ENCODE measurements at places on chromosomes 5 and 9.
A peak's percentile ranks its signal among the peaks of the same experiment; 100 is the strongest.

DNA sequence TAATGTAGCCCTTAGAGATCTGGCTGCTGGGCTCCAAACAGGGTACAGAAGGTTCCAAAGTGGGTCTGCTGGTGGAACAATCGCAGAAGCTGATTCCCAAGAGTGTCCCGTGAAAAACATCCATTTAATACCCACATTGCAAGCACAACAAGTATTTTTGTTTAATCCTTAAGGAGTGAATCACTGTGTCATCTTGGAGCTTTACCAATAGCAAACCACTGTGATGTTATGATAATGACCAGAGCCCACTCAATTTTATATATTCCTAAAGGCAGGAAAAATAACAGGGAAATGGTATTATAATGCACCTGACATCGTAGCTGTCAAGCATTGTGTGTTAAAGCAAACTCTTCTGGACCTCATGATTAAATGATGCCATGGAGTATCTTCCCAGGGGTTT is 291.9 kb downstream of the FBXL7 start:
- no peak for DNase-seq

- DNase-seq: no peak
Observed at GRCh38 chr5:107376546-107377276, 294.0 kb downstream of the EFNA5 start.

- DNase-seq: no peak
Observed at GRCh38 chr5:31328040-31328733, 134.7 kb downstream of the CDH6 start.

GRCh38 chr5:56671571-56671970 is 143.8 kb upstream of the MAP3K1 start:
- no peak for DNase-seq

GRCh38 chr9:111436571-111436970 is 47.6 kb downstream of the ECPAS start:
- DNase-seq: no peak

DNA sequence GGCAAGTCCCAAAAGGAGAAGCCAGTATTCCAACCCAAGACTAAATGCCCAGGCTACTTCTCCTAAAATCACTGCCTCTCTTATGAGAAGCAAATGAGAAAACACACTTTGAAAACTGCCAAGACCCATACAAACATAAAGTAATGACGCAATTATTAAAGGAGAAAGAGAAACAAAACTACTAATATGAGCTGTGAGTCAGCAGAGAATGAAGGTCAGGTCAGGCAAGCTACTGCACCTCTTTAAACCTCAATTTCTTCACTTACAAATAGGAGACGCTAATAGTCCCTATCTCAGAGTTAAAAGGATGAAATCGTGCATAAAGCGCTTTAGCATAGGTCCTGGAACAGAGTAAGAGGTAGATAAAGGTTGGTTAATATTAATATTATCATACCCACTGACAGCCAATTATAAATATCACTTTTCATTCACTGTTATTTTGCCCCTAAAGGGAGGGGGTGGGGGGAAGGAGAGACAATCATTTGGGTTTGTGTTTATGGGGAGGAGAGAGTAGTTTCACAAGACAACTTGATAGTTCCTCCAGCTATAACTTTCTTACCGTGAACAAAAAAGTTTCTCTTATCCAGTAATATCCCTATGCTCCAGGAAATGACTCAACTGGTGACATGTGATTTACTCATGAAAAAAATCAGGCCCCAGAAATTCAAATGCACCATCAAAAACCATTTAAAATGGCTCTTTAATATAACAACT is 3.6 kb downstream of the PSMB7 start:
- no peak for DNase-seq

DNA sequence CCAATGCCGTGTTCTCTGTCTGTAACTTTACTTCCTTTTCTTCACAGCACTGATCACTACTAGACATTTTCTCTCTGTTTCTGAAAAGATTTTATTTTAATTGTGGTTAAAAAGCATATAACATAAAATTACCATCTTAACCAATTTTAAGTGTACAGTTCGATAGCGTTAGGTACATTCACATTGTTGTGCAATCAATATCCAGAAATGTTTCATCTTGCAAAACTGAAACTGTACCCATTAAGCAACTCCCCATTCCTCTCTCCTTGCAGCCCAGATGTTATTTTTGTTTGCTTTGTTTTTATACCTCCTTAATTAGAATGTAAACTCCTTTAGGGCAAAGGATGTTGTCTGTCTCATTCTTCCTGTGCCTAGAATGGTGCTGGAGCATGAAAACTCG is 47.5 kb downstream of the COL27A1 start:
- DNase-seq: no peak

DNA sequence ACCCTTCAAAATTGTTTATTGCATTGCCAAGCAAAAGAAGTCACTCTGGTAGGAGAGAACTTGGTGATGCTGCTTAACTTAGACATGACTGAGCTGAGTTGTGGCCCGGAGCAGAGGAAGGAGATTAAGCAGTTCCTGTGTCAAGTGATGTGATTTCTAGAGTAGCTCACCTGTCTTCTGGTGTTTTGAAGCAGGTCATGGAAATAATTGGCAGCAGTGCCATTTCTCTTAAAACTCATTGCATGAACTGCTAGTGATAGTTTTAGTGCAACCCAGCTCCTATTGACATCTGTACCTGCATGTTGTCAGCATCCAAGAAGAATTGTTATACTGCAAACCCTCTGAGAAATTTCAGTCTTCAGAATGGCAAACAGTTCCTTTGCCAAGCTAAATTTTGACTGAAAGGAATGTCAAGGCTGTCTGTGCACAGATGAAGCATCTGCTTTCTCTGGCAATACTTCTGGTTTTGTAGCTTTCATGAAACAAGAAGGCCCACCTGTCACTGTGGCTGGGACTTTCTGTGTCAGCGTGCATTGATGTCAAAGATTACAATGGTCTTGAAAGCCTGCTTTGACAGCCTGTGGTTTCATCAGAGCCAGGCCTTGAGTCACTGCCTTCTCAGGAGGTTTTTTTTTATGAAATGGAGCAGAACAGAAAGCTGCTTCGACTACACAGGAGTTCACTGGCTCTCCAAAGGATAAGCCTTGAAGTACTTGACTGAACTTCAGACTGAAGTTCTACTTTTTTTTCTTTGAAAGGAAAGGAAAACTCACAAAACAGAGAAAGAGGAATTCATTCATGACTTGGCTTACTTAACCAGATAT is 90.6 kb downstream of the RALGPS1 start:
- no peak for DNase-seq

DNA sequence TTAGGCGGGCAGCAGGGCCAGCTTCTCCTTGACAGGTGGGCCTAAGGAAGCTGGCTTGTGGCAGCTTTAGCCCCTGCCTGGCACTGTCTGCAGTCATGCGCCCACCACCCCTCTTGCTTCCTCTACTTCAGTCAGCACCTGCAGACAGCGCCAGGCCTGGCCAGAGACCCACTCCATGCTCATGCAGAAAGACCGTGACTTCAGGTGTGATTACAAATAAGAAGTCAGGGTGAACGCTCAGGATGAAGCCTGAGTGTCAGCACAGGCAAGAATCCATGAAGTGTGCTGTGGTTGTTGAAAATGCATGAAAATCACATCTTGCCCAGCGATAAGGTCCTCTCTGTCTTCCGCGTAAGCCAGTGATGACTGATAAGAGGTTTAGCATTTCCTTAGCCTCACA is 3.4 kb downstream of the CSF2 start:
- DNase-seq: no peak

GRCh38 chr5:151595411-151595826 is 4.3 kb upstream of the FAT2 start:
- no peak for DNase-seq

DNA sequence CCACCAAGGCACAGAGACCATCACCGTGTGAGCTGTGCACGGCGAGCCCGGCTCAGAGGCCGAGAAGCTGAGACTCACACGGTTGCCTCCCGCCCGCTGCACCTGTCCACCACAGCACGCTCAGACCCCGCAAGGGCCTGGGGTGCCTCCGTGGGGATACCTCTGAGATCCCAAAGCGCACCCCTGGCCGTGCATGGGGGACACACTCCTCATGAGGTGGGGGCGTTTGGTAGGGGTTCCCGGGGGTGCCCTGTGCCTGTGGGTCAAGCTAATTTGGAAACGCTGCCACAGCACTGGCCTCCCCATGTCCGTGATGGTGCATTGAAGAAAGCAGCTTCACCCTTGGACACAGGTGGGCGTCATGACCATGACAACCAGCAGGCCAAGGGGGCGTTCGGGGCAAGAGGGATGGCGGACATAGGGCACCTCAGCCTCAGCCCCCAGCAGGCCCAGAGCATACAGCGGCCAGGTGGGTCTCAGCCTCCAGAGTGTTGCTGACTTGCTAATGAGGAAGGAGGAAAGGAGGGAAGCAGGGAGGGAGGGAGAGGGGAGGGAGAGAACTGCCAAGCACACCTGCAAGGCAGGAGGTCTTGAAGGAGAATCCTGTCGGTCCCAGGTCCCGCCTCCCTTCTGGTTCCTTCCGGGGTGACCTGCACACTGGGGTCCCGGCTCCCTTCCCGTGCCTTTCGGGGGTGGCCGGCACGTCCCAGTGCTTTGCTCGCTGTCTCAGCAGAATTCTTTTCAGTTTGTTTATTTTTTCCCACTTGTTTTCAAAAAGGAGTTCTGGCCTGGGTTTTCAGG is 34.7 kb downstream of the GLT6D1 start:
- DNase-seq: no peak

DNA sequence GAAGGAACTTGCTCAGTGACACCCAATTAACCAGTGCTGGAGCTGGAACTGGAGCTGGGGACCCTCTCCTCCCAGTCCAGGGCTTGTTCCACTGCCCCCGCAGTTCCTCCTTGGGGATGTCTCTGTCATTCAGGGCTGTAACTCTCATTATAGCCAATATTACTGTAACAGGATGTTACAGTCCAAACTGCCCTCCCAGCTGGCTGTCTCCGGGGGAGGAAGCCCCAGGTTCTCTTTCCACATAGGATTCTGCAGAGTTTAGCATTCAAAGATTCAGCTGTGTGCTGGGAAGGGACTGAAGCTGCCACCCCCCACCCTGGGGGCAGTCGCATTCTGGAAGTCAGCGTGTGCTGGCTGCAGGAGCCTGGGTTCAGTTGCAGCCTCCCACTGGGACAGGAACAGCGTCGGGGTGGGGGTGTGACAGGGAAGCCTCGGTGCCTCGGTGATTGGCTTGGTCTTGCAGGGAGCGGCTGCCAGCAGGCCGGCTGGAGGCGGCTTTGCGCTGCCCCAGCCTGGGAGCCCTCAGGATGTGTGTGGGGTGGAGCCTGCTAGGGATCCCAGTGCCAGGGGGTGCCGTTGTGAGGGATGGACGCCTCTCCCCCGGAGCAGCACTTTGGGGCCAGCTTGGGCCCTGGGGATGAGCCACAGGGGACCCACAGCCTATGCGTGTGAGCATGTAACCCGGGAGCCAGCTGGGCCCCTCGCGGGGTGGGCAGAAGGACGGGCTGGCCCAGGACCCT is 101.1 kb downstream of the RGS3 start:
- peak; percentile 37 for DNase-seq

DNA sequence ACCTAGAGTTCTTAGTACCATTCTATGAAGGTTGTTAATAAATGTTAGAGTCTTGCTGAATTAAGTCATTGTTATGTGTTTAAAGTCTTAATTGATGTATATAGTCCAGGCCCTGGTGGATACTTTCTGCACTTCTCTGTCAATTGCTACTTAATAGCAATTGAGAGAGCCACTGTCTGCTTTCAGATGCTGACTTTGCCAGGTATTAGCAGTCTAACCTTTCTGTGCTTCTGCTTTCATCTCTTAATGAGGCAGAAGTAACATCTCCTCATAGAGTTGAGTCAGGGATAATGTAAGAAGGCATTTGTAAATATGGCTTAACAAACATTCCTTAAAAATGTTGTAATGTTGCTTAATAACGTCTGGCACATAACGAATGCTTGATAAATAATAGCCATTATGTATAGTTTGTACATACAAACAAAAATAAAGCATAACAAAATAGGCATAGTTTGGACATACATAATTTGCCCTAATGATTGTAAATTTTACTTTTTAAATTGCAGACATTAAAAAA is 28.3 kb downstream of the RASGRF2 start:
- no peak for DNase-seq

DNA sequence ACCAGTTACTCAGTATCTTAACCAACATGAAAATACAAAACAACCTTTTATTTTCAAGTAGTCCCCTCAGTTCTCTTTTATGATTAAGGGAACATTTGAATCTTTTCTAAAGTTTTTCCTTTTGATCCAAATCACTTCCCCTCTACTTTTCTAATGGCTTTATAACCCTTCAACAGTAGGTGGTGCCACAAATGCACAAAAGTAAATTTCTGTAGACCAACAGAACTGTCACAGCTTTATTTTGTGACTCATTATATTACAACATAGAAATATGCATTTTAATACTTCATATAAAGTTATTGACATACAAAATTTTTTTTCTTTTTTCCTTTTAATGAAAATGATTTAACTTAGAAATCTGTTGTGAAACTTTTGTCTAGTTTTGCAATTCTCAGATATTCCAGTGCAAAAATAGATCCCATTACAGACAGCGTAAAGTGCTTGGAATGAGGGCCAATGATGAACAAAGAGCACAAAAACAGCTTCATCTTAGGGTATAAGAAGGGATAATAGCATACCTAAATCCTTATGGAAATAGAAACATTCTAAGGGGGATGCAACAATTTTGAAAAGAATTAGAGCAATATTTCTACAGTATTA is 17.0 kb downstream of the NIPSNAP3B start:
- no peak for DNase-seq

DNA sequence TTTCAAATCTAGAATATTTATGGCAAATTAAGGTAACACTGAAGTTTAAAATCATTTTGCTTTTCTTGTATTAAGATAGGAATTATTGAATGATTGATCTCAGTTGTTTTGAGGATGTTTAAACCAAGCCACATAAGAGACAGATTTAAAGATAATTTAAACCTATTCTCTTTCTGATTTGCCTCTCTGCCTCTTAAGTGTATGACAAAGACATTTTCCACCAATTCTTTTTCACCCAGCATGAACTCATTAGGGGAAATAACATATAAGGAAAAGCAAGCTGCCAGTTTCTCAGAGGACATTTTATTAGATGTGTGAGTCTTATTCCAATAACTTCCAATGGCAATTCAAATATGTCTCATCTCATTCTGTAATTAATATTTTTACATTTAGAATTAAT is 568.3 kb upstream of the MEF2C start:
- no peak for DNase-seq

- no peak for DNase-seq
Observed at GRCh38 chr5:97297063-97297703, 114.1 kb upstream of the RIOK2 start.

- no peak for DNase-seq
Observed at GRCh38 chr5:131541762-131542161, 93.3 kb downstream of the RAPGEF6 start.

DNA sequence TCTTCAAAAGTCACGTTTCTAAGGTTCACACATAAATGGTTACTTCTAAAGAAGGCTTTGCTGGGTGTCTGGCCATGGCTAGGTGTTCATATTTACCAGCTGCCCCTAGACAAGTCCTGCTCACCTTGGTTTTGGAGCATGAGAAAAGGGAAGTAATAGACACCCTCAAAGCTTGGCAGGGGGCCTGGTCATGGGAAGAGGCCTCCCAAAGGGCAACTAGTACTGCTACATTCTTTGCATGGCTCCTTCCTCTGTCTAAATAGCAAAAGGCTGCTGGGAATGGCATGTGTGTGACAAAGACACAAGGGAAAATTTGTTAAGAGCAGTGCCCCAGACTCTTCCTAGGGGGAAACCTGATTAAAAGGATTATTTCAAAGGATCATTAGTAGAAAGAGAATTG is 93.4 kb downstream of the NRG2 start:
- DNase-seq: no peak

GRCh38 chr5:97208714-97209113 is 25.7 kb upstream of the RIOK2 start:
- DNase-seq: no peak

- no peak for DNase-seq
Observed at GRCh38 chr5:160516696-160517530, 95.3 kb downstream of the PTTG1 start.

- DNase-seq: no peak
Observed at GRCh38 chr5:54628050-54628449, 110.5 kb downstream of the SNX18 start.

- no peak for DNase-seq
Observed at GRCh38 chr5:136207631-136208030, 14.7 kb upstream of the SMIM32 start.

Measured in NCI-H510A (cell line).